ENCODE measurements at places on chromosomes 6 and 20.

DNA sequence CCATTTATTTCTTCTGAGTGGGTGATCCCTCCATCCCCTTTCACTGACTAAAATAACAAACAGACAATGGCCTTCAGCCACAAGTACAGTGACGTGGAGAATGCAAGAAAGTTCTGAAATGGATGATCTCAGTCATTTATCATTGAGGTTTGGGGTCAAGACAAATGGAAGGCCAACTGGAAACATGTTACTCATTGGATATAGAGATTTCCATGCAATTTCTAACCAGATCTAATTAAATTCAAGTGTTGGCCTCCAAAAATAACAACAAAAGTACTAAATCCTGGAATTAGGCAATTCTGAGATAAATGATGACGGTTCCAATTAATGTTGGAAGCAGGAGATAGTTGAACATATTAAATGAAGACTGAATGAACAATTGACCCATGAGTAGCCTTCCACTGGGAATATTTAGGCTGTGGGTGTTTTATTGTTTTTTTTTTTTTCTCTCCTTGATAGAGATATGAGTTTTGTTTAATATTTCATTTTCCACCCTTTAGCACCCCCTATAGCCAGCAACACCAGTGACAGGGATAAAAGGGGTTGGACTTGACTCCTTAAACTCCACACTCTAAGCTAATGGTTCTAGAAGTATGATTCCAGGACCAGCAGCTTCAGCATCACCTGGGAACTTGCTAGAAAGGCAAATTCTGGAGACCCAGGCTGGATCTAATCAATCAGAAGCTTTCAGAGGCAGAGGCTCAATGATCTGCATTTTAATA lies 112.8 kb downstream of the BCAS1 start:
- DNase-seq: peak; percentile 10

- DNase-seq: no peak
Measured at GRCh38 chr6:43789447-43789846, 19.4 kb downstream of the VEGFA start.

DNA sequence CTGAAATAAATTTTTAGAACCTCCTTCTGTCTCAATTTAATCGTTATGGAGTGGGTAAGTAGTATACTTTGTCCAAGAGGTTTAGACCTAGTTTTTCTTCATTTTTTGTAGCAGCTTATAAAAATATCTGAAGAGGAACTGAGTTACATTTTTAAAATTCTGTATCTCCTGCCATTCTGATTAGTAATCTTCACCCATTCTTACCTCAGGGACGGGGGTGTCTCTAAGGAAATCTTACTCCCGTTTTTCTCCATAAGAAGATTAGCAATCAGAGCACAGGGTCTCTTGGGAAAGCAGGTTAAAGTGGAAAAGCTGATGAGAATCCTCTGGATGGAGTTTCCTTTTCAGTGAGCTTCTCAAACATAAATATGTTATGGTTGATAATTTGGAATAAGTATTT lies 259.3 kb upstream of the FAM83B start:
- no peak for DNase-seq

DNA sequence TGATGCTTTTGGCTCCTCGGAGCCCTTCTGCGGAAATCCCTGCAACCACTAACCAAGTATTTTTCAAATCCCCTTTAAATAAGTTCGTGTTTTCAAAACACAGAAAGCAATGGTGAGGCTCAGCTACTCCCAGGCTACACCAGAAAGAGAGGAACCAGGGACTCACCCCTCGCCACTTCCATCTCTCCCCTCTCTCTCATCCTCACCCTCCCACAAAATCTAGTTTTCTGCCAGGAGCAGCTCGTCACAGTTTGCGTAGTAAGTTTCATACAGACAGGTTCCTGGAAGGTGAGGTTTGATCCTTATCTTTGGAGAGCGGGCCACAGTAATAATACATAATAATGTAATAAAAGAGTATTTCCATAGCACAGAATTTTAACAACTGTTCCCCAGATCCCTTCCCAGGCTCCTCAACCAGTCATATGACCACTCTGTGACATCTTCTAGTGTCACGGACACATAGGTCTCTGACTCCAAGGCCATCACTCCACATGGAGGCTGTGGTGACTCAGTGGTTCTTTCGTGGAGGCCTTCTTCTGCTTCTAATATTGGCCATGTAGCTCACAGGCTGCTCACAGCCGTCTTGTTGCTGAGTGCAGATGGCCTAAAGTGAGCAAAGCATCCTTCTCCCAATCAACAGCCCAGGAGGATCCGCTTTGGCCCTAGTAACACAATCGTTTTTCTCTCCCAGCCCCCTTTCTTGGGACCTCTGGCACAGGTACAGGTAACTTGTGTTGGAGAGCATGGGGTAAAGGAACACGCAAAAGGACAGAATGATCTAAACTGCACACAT lies 295.7 kb downstream of the CDC5L start:
- no peak for DNase-seq

DNA sequence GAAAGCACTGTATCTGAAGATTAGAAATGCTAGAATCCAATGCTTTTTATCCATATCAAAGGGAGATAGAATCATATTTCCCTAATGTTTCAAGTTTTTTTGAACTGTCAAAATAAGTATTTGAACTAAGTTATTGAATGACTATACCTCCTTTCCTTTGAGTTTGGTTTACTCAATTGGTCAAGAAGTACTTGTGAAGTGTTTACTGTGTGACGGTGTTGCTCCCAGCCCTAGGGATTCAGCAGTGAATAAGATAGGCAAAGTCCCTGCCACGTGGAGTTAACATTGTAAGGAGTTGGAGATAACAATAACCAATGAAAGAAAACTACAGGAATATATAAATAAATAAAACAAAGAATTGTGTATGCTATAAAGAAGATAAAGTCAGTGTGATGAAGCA lies 535.9 kb downstream of the FRK start:
- no peak for DNase-seq

DNA sequence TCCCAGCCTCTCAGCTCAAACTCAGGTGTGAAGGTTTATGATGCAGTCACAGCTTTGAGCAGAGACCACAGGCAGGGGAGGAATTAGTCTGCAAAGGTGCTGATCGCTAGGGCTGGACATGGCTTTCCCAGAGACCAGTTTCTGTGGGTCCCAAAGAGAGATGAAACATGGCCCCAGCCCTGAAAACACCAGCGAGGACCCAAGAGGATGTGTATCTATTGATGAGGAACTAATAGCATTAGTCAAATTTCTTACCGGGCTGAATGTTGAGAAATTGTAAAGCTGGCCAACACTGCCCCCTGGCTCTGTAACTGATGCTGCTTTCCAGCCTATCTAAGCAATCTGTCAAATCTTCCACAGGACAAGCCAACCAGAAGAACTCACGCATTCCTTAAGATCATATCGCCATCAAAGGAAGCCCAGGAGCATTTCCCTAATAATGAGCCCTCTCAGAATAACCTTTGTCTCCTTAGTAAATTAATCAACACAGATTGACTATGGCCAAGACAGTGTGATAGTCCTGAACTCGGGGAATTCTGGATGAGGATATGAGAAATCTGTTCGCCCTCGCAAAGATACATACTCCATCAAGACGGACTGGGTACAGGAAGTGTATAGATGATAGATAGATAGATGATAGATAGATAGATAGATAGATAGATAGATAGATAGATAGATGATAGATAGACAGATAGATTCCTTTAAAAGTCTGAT lies 7.8 kb upstream of the ACSS1 start:
- DNase-seq: peak; percentile 69

- DNase-seq: no peak
Measured at GRCh38 chr6:138944412-138944811, 43.6 kb downstream of the REPS1 start.

GRCh38 chr6:157813191-157813590 lies 9.9 kb upstream of the SNX9 start:
- DNase-seq: no peak

DNA sequence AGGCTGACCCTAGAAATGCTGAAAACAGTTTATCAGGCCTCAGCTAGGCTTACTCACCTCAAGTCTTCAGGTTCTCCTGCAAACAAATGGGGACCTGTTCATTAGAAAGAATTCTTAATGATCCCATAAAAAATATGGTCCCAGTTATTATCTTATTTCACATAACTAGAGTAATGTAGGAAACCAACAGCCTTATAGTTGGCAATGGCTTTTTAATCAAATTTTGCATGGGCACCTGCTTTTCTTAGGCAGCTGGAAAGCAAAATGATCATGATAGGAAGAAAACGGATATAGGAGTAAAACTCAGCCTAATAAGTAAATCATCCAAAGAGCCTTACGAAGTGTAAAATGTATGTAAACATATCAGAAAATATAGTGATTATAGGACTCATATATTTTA lies 1.3 kb downstream of the NRSN1 start:
- DNase-seq: no peak

DNA sequence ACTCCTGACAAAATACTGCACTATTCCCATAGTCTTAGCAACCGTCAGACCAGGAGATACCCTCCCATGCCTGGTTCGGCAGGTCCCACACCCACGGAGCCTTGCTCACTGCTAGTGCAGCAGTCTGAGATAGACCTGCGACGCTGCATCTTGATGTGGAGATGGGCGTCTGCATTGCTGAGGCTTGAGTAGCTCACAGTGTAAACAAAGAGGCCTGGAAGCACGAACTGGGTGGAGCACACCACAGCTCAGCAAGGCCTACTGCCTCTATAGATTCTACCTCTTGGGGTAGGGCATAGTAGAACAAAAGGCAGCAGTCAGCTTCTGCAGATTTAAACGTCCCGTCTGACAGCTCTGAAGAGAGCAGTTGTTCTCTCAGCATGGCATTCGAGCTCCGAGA lies 25.4 kb downstream of the TMEM244 start:
- DNase-seq: no peak

GRCh38 chr6:37160922-37161778 lies 8.8 kb upstream of the PIM1 start:
- DNase-seq: peak; percentile 96

GRCh38 chr6:1216488-1216974 lies 95.4 kb upstream of the FOXQ1 start:
- no peak for DNase-seq

DNA sequence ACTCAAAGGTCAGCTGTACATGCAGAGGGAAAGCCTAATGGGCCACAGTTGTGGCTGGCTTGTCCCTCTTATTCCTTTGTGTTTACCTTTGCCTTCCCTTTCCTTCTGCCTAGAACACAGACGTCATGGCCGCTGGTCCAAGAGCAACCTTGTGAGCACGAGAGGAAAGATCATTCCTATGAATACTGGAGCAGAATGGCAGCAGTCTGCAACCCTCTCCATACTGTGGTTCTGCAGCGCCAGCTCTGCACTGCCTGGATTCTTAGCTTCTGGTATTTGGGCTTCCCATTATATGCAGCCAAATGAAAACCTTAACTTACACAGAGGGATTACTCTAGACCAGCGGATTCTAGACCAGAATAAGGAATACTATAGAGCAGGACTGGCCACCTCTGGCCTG lies 12.4 kb downstream of the TBC1D7 start:
- no peak for DNase-seq

DNA sequence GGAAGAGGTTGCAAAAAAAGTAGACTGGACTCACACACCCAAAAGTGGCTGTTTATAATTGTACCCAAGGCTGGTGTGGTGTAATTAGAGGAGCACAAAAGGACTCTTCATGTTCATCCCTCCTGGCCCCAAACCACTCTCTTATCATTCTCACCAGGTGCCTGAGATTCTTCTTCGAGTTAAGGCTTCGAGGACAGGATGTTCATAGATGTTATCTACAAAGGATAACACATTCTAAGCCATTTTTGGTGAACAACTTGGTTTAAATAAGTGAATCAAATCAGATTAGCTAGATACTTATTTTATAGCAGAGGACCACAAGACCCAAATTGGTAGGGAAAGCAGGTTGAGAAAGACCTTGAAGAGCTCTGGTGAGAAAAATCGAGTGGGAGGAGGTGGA lies 73.1 kb upstream of the SUPT3H start:
- no peak for DNase-seq

- DNase-seq: no peak
Measured at GRCh38 chr6:3516092-3516491, 59.2 kb upstream of the SLC22A23 start.

DNA sequence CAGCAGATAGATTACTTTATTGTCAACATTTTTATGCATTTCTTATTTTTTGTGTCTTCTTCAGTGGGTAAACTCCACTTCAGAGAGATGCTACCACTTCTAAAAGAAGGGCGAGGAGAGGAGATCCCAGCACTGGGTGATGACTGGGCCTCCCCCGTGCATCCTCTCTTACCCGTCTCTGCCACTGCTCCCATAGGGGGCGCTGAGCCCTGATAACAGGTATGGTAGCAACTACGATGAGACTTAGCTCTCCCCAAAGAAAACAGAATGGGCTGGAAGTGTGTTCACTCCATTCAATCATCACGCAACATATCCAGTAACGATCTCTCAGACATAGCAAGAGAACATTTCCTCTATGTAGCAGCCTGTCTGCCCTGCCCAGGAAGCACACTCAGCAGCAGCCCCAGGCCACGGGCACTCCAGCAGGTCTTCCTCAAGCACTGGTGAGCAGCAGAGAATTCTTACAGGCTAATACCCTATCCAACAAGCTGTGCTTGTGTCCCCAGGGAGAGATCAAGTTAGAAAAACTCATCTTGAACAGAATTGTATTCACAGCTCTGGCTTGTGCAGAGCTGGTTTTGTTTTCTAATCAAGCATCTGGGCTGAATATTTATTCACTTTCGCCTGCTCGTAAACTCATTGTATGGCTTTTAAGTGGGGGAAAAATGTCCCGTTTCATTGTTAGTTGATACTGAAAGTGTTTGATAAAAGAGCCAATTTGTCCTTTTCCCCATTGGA lies 533.1 kb upstream of the CDH4 start:
- DNase-seq: peak; percentile 2
